ENCODE measurements at places on chromosomes 1 and 21.

DNA sequence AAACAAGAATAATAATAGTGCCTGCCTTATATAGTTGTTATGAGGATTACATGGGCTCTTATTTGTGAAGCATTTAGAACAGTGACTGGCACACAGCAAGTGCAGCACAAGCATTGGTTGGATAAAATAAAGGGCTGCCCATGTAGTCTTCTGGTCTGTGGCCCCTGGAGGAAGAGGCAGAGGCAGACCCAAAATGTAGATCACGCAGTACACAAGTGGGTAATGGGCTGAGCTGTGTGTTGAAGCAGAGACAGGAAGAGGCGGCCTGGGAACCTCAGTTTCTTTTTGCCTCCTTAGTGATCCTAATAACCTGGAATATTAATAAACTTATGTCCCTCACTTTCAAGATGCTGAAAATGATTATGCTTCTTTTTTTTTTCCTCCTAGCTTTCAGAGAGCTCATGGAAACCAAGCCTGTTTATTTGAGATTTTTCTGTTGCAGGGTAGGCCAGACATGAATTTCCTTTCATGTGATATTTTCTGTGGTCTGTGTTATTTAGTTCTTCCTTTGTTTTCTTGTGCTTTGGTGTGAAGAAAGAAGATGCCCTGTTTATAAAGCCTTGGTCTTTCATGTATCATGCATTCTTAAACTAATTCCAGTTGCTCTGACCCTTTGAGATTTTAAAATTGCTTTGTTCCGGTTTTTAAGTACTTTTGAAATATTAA lies 42.5 kb downstream of the LRRC8D start:
- no peak for DNase-seq

GRCh38 chr1:84245563-84245962 lies 55.9 kb upstream of the SAMD13 start:
- no peak for DNase-seq

DNA sequence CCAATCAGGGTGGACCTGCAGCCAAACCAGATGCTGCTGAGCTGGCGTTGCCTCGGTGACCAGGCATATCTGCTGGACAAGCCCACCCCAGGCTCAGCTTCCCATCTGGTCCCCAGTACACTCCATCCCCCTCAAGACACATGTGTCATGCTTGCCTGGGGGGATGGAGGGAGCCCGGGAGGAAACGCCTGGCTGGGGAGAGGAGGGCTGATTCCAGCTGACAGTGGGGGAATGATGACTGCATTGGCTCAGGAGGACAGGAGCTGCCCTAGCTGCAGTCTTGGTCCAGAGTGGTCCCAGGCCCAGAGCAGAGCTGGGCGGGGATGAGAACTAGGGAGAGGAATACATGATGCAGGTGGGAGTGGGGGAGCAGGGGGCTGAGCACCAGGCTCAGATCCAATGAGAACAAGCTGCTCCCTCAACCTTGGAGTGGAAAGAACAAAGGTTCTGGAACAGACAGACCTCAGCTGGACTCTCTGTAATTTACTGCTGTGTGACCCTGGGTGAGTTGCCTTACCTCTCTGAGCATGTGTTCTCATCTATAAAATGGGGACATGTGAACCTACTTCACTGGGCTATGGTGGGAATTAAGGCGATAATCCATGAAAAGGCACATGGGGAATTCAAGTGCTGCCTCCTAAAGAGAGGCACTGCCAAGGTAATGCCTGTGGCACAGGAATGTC lies 23.1 kb upstream of the ECE1 start:
- no peak for DNase-seq

GRCh38 chr1:200963076-200963475 lies 60.4 kb downstream of the KIF21B start:
- no peak for DNase-seq

DNA sequence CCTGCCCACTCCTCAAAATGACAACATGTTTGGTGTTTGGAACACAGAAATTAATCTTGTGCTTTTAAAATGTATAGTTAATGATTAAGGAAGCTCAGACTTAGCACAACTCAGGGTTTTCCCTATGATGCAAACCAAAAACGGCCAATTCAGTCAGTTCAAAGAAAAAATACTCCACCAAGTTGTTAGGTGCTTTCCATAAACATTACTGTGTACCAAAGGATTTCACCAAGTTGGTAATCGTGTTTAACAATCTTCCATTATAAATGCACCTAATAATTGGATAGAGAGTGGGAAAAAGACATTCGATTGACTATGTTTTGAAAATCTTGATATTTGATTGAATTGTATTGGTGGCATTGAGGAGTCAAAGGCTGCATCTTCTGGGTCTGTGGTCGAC lies 33.3 kb upstream of the DUSP10 start:
- DNase-seq, result no peak

- DNase-seq, result no peak
Observed at GRCh38 chr1:181531441-181531840, 48.1 kb downstream of the CACNA1E start.

- DNase-seq, result no peak
Observed at GRCh38 chr1:168833801-168834224, 104.8 kb upstream of the DPT start.

GRCh38 chr1:205663286-205663936 lies 16.9 kb downstream of the SLC45A3 start:
- DNase-seq, result no peak

DNA sequence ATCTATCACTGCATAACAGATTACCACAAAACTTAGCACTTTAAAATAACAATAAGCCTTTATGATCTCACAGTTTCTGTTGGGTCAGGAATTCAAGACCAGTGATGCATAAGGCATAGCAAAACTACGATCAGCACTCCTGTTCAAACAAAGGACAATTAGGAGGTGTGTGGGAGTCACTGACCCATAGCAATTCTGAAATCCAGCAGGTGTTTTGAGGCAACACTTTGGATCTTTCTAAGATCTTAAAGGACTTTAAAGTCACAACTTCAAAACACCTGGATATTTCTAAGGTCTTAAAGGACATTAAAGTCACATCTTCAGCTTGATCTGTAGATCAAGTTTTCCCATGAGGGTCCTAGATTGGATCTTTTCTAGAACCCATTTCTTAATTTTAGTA lies 35.3 kb downstream of the AKT3 start:
- DNase-seq, result no peak

DNA sequence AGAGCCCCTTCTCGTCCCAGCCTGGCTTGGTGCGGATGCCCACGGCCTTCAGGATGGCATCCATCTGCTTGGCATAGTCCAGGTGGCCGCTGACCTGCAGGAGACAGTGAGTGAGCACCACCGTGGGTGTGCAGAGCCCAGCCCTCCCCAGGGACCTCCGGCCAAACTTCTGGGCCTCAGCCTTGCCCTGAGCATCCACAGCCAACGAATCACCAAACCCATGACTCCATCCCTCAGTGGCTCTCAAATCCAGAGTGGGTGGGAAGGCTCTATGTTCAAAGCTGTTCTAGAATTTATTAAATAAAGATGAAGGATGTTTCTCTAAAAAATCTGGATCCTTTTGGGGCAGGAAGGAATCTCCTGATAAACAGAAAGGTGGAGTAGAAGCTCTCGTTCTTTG lies 18.7 kb downstream of the HTR6 start:
- DNase-seq, result no peak
